ENCODE measurements at places on chromosomes 5 and 9.
A peak's percentile ranks its signal among the peaks of the same experiment; 100 is the strongest.

GRCh38 chr9:94018628-94019027 lies 63.5 kb upstream of the BARX1 start:
- DNase-seq: no peak

- DNase-seq: no peak
These were observed 38.7 kb downstream of the CXXC5 start for GRCh38 chr5:139686706-139687441.

GRCh38 chr9:1071730-1072129 lies 21.6 kb downstream of the DMRT2 start:
- DNase-seq: no peak

GRCh38 chr9:16680541-16680940 lies 189.9 kb downstream of the BNC2 start:
- no peak for DNase-seq

GRCh38 chr5:78602400-78602799 lies 46.2 kb downstream of the LHFPL2 start:
- no peak for DNase-seq

- DNase-seq: no peak
These were observed 1.5 kb downstream of the DNAJB5 start for GRCh38 chr9:34990908-34991606.

GRCh38 chr5:172172912-172173563 lies 15.0 kb downstream of the STK10 start:
- DNase-seq: no peak

DNA sequence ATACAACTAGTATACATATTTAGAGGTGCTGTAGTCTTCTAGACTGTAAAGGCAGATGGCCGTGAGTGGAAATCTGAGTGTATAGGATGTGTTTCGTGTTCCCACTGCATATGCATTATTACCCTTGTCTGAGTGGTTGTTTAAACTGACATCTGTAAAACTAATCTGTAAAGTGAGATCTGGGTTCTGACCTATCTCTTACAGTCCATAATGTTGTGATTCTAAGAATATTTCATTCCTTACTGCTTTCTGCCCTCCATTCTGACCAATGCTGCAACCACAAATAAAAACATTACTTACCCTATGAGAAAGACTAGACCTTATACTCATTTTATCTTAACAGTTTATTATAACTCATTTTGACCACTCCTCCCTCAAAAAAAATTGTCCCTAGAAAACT lies 47.6 kb upstream of the MACIR start:
- no peak for DNase-seq

DNA sequence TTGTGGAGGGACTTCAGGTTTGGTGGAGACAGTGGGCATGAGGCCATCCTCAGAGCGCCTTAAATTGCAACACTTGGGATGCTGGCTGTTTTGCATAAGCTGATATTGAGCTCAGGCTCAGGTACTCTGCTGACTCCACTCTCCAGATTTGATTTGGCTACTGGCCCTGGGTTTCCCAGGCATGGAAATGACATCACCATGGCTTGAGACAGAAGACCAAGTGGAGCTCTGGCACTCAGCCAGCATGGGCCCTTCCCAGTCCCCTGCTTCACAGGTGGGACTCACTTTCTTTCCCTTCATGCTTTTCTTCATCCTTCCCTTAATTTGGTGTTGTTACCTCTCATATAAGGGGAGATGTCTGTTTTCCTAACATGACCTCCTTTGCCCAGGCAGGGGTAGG lies 72.0 kb upstream of the IL12B start:
- no peak for DNase-seq

DNA sequence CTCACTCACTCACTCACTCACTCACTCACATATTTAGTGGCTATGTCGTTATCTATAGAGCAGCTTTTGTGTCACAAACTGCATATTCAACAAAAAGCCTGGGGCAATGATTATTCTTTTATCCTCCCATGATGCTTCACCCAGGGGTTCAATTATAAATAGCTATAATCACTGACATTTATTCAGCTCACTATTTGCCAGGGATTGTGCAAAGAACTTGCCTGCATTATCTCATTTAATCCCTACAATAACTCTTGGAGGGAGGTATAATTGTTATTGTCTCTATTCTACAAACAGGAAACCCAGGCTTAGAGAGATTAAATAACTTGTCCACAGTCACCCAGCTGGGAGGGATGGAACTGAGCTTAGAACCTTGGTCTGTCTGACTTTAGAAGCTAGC lies 298.0 kb upstream of the MSX2 start:
- DNase-seq: no peak

DNA sequence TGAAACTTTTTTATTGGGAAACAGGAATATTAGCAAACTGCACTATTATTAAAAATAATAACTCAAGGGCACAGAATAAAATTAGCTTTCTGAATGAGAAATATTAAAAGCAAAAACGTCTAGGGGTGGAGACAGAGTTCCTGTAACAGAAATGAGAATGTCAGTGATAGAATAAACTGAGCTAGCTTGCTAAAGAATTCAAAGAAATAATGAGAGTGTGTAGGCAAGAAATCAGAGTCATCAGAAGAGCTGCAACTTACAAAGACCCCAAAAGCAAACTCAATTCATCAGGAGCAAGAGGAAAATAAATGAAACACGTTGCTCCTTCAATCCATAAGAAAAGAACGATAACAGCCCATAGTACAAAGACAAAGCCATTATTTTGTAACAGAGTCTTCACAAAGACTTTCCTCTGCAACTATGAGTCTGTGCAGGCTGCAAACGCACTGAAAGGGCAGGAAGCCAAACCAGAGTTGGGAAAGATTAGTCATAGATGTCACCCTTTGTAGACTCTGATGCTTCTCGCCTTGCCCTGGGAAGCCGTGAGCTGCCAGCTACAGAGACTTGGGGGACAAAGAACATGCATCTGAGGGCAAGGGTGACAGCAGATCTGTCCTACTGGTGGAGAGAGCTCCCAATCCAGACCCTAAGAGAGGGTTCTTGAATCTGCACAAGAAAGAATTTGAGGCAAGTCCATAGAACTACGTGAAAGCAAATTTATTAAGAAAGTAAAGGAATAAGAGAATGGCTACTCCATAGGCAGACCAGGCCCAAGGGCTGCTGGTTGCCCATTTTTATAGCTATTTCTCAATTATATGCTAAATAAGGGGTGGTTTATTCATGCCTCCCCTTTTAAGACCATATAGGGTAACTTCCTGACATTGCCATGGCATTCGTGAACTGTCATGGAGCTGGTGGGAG lies 40.8 kb downstream of the SHC3 start:
- DNase-seq: peak; percentile 9

- DNase-seq: no peak
These were observed 2.2 kb downstream of the FBXL7 start for GRCh38 chr5:15502208-15502607.

GRCh38 chr9:93002700-93003099 lies 55.4 kb downstream of the FGD3 start:
- DNase-seq: no peak

- no peak for DNase-seq
These were observed 221.7 kb downstream of the ZNF608 start for GRCh38 chr5:124524552-124525232.

DNA sequence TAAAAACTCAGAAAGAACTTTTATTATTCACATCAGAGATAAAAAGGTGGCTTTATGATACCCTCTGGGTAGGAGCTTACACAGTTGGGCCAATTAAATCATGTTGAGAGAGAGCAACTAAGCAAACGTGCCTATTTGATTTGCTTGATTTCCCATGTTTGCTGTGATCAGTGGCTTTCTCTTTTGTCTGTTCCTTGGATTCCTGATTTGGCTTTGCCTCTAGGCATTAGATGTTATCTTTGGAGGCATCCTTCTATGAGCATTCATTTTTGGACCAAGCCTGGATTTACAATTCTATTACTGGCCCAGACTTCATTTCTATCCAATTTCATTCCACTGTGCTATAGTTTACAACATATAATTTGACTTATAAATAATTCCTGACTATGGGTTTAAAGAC lies 35.9 kb downstream of the VCAN start:
- DNase-seq: no peak

GRCh38 chr5:53127107-53127506 lies 17.6 kb upstream of the MOCS2 start:
- no peak for DNase-seq

GRCh38 chr5:50964746-50965653 lies 298.6 kb downstream of the PARP8 start:
- DNase-seq: no peak

DNA sequence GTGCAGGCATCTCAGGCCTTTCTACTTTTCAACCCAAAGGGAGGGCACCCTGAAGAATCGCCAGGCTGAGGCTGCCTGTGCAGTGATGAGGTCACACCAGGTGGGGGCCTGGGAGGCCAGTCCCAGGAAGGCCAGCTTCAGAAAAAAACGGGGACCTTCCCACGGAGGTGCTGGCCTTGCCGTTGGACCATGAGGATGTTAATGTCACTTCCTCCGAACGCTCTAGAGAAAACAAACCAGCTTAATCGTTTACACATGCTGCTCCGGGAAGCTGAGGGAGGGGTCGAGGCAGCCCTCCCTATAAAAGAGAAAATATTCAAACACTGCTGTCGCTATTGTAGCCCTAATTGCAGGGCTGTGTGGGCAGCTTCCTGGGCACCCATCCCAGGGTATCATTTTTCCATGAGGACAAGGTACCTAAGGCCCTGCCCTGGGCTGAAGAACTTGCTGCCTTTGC lies 27.0 kb downstream of the PTGES start:
- no peak for DNase-seq

DNA sequence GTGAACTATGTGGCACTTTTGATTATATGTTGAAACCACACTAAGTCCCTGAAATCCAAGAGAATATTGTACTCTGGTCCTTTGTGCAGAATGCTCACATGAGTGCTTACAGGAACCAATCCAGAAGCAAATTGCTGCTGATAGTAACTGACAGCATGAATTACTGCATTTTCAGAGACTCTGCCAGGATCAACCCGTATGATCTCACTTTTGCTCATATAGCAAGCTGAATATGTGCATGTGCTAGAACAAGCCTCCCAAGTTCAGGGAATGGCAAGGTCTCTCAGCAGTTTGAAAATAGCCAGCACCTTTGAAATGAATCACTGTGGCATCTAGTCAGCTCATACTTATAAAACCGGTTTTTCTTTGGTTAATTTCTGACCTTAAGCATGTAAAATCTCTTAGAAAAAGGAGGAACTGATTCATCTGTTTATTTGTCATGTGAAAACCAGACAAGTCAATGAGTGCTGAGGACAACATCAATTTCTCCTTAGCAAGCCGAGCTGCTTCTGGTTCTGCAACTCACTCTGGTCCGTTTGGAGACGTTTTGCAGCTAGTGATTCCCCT lies 215.7 kb upstream of the ELL2 start:
- no peak for DNase-seq

- no peak for DNase-seq
These were observed 1.3 kb downstream of the VCP start for GRCh38 chr9:35070823-35071813.

GRCh38 chr5:33679791-33680190 lies 212.0 kb downstream of the ADAMTS12 start:
- DNase-seq: no peak

- no peak for DNase-seq
These were observed 257.6 kb downstream of the ARHGEF28 start for GRCh38 chr5:73883646-73884045.

DNA sequence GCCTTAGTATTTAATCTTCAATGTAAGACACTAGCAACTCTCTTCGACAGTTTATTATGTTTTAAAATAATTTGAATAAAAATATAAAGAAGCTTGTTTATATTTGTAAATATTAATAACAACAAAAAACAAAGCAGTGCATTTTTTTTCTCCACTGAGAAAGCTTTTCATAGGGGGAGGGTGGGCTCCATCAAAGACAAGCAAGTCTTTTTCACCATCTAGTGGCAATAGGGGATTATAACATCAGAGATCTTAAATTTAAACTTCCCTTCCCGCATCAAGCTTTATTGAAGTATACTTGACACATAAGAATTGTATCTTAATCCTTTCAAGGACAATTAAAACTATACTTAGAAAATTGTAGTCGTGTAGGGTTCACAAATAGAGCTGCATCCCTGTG lies 9.3 kb upstream of the OR13F1 start:
- no peak for DNase-seq

DNA sequence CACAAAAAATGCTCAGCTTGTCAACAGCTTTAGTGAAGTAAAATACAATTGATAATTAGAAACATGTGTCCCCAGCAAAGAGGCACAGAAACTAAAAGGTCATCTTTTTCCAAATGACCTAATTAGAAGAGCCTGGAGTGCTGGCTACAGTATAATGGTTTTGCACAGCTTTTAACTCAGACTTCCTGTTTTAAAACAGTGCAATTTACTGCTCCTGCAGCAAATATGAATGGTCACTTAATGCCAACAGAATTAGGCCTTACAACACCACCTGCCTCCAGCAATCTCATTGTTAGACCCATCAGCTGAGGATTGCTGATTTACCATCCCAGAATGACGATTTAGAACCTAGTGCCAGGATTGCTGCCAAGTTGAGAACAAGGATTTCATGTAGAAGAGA lies 239.3 kb downstream of the CETN3 start:
- DNase-seq: no peak

GRCh38 chr9:74078647-74079046 lies 418.5 kb upstream of the RORB start:
- DNase-seq: no peak

DNA sequence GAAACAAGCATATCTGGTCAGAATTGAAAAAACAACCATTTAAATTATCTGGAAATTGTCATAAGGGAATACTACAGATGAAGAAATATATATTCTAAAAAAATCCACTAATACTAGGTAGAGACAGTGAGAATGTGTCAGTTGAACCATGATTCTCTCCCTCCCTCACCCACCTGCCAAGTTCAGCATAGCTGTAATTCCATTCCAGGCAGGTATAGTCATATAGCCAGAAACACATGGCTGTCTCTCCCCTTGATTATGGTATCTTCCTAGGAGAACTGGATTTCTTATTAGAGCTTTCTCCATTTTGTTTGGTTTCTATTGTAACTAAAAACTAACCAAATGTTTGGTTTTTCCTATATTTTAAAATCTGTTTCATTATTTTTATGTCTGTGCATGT lies 509.2 kb downstream of the CDH10 start:
- no peak for DNase-seq

DNA sequence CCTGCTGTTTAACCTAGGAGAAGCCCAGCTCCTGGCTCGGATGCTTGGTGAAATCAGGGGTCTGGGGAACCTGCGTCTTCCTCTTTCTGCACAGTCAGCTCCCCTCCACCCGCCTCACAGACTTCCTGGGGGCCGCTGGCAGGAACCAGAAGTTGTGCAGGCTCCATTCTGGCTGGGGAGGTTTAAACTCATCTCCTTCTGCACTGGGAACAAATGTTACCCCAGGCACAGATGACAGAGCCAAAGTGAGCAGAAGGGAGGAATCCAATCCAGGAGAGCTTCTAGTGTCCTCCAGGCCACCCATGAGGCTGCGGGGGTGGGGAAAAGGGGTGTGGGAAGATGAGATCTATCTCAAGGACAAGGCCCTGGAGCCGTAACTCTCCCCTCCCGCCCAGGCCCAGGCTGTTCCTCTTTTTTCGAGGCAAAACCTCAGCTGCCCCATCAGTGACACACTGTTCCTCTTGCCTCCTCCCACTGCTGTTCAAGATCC lies 31.2 kb downstream of the KCNMB1 start:
- no peak for DNase-seq

Measured in stimulated activated naive CD8-positive, alpha-beta T cell treated with anti-CD3 and anti-CD28 coated beads, Interleukin-15, amount 100 ng/mL, for 72 hours (primary cell).